Caki2 (cell line): ENCODE measurements at places on chromosomes 1 and 21. TPM values are rescaled to one million over a fixed set of nuclear protein-coding genes. Genes with fewer than 3 reads are reported as not detected.
A peak's percentile ranks its signal among the peaks of the same experiment; 100 is the strongest.

- no peak for DNase-seq
Observed at GRCh38 chr1:47031585-47031984, 8.1 kb downstream of the CYP4X1 start.

GRCh38 chr21:27268290-27268689, 301.4 kb upstream of the ADAMTS5 start:
- peak; percentile 74 for DNase-seq

Gene LHX8
- total RNA-seq = not detected in 2 replicates

GRCh38 chr1:54894271-54894670, 7.3 kb upstream of the DHCR24 start:
- no peak for DNase-seq

Gene BGLAP
- total RNA-seq = not detected in 2 replicates

DNA sequence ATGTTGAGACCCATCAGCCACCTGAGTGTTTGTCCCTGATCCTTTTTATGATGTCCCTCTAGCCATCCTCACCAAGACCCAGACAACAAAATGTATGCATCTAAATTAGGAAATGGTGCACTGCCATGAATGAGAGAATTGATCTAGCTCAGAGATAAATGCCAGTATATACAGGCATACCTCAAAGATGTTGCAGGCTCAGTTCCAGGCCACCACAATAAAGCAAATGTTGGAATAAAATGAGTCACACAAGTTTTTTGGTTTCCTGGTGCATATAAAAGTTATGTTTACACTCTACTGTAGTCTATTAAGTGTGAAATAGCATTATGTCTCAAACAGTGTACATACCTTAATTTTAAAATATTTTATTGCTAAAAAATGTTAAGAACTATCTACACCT, 63.9 kb downstream of the CHIA start:
- DNase-seq = no peak

Gene FCGR1A
- total RNA-seq = not detected in 2 replicates

- peak; percentile 98 for DNase-seq
Observed at GRCh38 chr1:8825985-8826481, 8.6 kb upstream of the RERE start.

Gene PRPF38B
- 4.7 and 7.8 TPM in 2 replicates for total RNA-seq

DNA sequence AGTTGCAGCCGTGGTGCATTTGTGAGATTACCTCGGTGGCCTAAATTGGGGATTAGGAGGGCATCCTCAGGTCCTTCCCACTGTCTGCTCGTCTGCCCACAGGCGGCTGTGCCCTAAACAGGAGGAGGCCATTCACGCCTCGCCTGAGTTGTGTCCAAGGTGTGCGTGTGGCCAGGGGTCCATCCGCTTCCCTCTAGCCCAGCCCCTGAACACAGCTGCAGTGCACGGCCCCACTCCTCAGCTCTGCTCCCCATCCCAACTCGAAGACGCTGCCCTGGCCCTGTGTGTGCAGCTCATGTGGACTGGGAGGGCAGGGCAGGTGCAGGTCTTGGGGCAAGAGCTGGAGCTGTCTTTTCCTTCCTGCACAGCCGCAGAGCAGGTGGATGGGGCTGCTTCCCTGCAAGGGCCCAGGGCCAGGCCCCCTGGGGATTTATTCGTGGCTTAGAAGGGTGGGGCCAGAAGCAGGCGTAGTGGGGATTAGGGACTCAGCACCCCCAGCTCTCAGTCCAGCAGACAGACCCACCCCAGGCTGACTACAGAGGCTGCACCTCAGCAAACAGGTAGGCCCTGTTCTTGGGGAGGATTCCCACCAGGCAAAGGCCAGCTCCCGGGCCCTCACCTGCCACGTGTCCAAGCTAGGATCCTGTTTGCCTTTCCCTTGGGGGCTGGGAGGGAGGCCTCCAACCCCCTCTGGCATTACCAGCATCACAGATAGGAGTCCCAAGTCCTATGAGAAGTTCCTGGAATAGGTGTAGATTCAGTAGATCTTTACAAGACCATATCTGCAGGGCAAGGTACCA, 4.3 kb downstream of the GUK1 start:
- no peak for DNase-seq

- DNase-seq = no peak
Observed at GRCh38 chr1:194081444-194081843, 895.0 kb upstream of the B3GALT2 start.

Gene OR10Z1
- total RNA-seq = not detected in 2 replicates

GRCh38 chr21:38956856-38957571, 151.3 kb downstream of the ETS2 start:
- DNase-seq = no peak

GRCh38 chr1:51558375-51558924, 39.4 kb upstream of the EPS15 start:
- DNase-seq = peak; percentile 55

Gene LRRC53
- total RNA-seq = not detected in 2 replicates

DNA sequence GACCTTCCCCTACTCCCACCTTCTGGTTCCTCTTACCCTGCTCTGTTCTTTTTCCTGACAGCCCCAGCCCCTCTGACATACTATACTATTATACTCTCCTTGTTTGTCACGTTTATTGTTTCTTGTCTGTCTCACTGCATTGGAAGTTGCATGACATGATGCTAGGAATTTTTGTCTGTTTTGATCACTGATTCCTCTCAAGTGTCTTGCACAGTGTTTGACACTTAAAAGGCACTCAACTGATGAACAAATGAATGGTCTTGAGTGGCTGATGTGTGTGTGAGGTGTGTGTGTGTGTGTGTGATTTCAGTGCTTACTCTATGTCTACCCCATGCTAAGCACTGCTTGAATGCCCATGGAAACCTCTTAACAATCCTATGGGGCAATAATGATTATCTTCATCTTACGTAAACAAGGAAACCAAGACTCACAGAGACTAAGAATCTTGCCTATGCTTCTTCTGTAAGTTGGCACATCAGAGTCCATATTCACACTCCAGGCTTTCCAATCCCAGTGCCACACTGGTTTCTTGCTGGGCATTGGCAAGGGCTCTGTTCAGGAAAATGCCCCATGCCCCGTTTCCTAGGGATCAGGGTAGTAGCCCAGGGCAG, 59.7 kb downstream of the ATP1A1 start:
- DNase-seq = no peak
